Esophagus squamous epithelium (tissue), 5 donors: ENCODE measurements at places on chromosomes 2 and 18.

DNA sequence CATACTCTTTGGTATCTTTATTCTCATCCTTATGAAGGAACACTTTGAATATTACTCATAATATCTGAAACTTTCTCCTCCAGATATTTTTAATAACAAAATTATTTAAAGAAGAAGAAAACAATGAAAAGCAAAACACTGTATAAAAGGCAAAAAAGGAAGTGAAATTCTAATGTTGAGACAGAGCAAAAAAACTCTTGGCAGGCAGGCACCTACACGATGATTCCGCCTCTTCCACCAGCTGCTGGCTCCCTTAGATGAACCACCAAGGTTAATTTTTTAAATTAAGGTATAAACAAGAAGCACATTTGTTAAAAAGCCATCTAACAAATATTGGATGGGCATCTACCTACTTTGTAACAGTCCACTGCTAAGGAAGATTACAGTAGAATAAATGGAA is 434.7 kb downstream of the EPHA4 start:
- DNase-seq = no peak

GRCh38 chr2:108323619-108324018 is 34.9 kb downstream of the SULT1C2 start:
- DNase-seq = no peak

GRCh38 chr2:181138816-181139215 is 158.4 kb downstream of the UBE2E3 start:
- DNase-seq = no peak

- no peak for DNase-seq
Measured at GRCh38 chr18:11279461-11279860, 130.1 kb upstream of the PIEZO2 start.

- DNase-seq = no peak
Measured at GRCh38 chr18:63025251-63026090, 294.1 kb downstream of the BCL2 start.

DNA sequence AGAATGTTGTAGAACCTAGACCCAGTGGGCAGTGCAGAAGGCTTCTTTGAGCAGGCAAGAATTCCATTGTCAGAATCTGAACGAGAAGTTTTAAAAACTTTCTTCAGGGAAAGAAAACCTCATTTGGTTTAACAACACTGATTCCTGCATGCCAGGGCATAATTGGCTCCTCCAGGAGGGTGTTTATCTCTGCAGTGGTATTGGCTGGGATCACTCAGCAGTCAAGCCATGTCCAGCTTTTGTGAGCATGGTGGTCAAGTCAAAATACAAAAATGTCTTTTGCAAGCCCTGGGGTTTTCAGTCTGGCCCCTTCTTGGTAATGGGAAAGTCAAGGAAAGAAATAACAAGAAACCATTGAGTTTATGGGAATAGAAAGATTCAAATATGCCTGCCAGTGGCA is 28.3 kb downstream of the FHOD3 start:
- no peak for DNase-seq

DNA sequence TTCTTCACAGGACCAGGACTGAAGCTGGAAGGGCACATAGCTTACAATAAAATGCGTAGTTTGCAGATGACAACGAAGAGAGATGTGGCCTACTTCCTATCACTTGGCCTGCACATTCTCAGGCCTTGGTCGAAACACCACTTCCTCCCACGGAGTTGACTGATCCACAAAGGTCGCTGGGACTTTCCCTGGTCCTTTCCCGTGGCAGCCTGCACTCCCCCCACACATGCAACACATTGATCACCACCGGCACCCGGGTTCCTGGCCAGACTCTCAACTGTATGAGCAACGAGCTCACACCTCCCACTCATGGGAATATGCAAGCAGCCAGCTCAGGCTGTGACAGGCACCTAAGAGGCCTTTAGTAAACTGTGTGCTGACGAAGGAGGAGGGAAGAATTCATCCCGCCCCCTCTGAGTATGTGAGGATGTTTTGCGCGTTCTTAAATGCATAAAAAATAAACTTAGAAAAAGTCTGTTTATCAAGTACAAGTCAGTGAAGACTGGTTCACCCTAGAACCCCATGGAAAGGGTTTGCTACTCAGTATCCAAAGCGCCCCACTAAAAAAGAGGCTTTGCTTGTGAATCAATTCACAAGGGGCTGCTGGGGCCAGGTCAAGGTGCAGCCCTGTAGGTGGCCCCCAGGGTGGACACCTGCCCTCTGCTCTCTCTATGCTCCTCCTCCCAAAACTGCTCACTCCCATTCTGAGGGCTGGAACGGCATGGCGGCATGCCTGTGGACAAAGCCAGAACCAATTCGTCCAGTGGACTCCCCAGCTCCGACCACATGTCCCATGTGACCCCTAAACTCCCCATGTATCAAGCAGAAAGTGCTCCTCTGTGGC is 154.3 kb downstream of the EIPR1 start:
- no peak for DNase-seq

DNA sequence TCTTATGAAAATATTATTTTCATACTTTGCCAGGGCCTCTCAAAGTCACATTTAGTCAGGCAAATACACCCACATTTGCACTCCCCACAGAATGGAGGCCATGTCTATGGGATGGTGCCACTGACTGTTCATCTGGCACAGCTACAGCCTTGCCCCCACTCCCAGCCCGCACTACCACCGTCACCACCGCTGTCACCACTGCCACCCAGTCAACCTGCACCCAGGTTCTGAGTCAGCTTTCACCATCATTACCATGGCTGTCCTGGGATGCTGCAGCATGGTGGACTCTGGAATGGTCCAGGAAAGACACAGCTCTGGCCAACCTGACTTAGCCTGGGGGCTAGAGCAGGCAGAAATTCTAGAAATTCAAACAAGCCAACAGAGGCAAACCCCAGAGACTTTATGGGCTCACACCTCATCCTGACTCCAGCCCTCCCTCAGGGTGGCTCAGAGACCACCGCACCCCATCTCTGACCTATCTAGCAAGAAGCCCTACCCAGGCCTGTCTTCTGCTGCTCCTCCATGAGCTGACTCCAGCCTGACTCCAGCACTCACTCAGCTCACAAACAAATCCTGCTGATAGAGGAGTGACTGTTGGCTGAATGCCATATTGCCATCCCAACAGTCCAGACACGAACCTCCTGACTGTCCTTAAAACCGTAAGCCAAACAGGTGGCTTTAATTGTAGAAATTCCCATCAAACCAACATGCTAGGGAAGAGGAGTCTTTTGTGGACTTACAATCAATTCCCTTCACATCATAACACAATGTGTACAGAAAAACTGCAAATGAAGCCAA is 28.0 kb downstream of the DNER start:
- no peak for DNase-seq

- DNase-seq = no peak
Measured at GRCh38 chr18:77133051-77133834, 660 bp upstream of the MBP start.

- no peak for DNase-seq
Measured at GRCh38 chr2:241560883-241561474, 2.4 kb downstream of the BOK start.

DNA sequence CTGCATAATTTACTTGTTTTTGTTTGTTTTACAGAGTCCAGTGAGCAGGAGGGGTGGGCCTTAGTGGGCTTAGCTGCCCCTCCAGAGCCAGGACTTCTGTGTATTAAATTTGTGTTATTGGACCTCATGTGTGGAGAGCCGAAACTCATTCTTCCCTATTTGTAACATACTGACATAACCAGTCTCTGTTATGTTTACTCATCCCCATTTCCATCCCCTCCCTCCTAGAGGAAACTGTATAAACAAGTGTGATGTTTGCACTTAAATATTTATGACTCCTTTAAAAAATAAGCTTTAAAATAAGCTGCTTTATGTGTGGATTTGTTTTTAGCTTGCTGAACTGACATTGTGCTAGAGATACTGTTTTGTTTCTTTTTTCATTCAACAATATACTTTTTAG is 13.8 kb downstream of the ZNF512 start:
- no peak for DNase-seq

DNA sequence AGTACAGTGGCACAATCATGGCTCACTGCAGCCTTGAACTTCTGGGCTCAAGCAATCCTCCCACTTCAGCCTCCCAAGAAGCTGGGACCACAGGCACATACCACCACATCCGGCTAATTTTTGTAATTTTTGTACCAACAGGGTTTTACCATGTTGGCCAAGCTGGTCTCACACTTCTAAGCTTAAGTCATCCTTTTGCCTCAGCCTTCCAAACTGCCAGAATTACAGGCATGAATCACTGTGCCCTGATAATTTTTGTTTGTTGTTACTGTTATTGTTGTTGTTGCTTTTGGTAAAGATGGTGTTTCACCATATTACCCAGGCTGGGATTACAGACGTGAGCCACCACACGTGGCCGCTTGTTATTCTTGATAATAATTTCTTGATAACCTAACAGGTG is 10.5 kb upstream of the COBLL1 start:
- DNase-seq = no peak
